ENCODE measurements at places on chromosomes 3 and 15.

- no peak for DNase-seq
These were observed 54.2 kb upstream of the PIK3R4 start for GRCh38 chr3:130800829-130801228.

DNA sequence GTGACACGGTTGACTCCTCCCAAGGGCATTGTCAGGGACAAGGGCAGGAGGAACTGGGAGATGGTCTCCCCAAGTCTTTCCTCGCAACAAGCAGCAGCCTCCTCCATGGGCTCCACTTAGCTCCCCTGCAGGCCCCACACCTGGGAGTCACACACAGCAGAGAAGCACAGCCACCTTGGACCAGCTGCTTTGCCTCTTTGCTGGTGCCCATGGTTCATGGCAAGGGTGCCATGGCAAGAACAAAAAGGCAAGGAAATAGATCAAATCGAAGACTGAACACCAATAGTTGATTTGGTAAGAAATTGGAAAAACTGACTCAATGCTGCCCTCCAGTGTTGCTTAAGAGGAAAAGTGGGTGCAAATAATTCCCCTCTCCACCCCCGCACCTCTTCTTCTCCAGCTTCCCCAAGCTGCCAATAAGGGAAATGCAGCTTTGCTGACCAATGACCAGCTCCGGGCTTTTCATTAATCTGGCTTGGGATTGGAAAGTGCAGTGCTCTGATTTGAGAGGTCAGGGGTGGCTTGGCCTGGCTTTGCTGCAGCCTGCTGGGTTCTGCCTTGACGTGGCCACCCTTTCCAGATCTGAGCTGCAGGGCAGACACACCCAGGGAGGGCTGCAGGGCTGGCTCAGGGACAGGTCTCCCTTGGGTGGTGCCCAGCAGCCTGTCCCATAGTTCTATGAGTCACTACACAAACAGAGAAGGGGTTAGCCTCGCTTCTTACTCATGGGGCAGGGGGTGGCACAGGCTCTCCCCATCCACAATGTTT is 162.0 kb downstream of the KLF13 start:
- DNase-seq: peak; percentile 89

DNA sequence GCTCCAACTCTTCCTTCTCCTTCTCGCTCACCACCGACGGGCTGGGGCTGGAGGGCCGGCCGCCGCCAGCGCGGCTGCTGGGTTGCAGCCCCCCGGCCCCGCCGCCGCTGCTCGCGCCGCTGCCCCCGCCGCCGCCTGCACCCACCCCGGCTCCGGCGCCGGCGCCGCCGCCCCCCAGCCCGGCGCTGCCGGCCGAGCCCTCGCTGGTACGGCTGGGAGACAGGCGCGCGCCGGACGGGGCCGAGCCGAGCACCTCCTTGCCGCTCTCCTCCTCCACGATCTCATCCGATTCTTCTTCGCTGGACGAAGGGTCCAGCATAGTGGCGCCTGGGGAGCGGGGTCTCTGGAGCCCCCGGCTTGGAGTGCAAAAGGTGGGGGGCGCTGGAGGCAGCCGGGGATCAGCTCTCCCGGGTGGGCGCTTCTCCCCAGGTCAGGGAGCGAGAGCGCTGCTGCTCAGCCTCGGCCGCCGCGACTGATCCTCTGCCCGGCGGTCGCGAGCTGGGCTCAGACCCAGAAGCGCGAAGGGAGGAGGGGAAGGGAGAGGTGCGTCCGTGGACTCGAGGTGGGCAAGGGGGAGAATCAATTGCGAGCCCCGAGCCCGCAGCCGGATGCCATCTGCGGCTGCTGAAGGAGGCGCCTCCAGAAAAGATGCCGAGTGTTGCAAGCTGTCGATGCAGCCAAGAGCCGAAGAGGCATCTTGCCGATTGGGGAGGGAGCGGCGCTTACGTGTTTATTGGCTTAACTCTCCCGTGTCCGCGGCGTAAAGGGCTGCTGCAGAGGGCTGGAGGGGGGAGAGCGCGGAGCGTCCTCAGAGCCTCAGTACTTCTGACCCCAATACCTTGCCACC is at the start of gene CADPS:
Gene CADPS (minus strand): TSS at position 706 of the 847 bp plus-strand sequence. CDS start 387 bp downstream, at position 319.
- peak; percentile 58 for DNase-seq

GRCh38 chr3:151726016-151726415 is 7.7 kb upstream of the AADACL2 start:
- no peak for DNase-seq
